Uterus (tissue), 4 donors: ENCODE measurements at places on chromosomes 3 and 15. TPM values are rescaled to one million over a fixed set of nuclear protein-coding genes. Genes with fewer than 3 reads are reported as not detected.

DNA sequence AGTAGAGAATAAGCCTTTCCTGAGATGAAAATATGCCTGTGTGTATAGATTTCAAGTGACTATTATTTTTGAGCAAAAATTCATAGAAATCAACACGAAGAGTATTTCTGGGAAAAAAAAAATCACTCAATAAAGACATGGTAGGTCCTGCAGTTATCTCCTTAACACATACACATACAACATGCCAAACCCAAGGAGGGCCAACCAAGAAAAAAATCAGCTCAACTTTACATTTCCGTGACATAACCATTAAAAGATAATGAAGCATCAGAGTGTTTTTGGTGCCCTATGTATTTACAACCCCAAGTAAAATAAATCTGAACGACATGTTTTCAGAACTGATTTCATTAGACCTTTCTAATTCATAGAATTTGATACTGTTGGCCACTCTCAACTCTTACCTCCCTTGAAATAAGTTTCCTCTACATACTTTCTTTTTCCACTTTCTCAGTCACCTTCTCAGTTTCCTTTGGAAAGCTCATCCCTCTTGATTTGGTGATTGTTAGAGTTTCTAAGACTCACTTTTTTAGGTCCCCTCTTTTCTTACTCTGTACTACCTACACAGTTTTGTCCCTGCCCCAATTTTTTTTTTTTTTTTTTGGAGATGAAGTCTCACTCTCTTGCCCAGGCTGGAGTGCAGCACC, 162.3 kb downstream of the TBL1XR1 start:
- no peak for DNase-seq

DNA sequence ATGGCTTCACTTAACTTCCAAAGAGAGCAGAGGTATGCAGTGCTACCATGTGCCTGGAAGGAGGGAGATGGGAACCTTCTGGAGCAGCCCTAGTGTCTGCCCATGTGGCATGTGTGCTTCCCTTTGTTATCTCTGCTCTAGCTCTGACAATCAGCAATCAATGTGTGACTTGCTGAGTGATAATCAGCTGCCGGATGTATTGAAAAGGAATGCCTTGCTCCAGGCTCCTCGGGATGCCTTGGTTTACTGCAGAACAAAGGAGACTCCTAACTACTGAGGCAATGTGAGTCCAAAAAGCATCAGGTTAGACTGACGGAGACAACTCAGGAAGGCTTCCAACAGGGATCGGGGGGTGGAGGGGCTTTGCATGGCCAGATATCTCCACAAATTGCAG, 36.0 kb upstream of the CORO2B start:
- DNase-seq, result no peak

GRCh38 chr3:100319951-100320350, 14.6 kb upstream of the NIT2 start:
- DNase-seq, result no peak

DNA sequence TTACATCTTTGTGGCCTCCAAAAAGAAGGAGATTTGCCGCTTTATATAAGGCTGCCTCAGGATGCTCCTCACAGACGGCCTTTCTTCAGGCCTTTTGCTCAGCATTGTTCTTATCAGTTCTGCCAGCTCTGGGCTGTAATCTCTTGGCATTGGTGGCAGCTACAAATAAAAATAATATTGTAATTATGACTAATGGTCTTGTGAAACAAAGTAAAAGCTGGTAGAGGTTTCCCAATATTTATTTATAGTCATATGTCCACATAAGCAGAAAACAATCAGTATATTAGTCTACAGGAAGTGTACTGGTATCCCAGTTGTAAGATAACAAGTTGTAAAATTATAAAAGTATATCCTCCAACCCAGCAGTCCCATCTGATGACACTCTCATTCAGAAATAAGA, 7.3 kb downstream of the NEK4 start:
- DNase-seq, result no peak

DNA sequence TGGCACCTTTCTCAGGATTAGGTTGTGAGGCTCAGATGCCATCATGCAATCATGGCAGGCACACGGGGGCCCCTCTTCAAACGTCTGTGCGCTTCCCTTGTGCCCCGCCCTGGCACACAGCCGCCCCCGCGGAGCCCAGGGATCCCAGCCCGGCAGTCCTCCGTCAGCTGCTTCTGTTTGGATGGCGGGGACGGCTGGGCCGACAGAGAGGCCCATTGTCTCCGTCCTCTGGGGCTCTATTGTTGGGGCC, 849 bp upstream of the HDAC11 start:
- peak; percentile 51 for DNase-seq

- no peak for DNase-seq
These were observed 348.6 kb upstream of the GRM7 start for GRCh38 chr3:6512172-6512800.

DNA sequence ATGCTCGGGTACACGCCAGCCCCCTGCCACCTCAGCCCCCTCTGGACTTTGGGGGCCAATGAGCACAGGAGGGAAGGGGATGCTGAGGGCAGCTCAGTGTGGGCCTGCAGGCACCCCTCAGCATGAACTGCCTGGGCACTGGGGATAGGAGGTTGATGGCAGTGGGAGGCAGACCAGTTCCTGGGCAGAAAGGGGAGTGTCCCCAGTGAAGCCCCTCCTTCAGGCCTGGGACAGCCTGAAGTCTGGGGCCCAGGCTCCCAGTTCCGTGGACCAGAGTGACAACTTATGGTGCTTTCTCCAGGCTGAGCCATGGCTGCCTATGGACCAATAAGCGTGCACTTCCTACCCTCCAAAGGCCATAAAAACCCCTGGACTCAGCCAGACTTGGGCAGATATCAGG, 63.3 kb upstream of the IMPG2 start:
- DNase-seq, result no peak

- no peak for DNase-seq
These were observed 339.5 kb upstream of the DNAJC19 start for GRCh38 chr3:181329024-181329423.

DNA sequence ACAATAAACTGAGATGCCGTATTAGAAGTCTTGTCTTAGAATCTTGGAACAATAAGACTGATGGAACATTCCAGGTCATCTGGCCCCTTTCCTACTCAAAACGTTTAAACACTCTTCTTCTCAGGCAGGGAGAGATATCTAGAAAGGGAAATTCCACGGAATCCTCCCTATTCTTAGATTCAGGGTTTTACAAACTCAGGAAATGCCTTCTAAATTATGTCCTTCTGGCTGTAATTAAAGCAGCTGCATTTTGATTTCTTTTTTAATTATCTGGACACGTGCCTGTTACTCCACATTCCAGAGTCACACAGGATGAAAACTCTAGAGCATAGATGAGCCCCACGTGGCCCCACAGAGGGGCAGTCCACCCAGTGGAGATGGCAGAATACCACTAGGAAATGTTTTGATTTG, 41.5 kb upstream of the MTMR10 start:
- no peak for DNase-seq

DNA sequence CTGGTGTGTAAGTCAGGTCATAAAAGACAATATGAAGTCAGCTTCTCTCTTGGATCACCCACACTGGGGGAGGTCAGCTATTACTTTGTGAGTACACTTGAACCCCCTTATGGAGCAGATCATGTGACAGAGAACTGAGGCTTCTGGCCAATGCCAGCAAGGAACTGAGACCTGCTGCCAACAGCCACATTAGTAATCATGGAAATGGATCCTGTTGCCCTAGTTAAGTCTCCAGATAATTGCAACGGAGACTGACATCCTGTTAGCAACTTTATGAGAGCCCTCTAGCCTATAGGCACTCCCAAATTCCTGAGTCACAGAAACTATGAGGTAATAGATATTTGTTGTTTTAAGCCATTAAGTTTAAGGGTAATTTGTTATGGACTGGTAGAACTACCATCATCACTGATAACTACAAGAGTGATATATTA, 110.4 kb upstream of the GMNC start:
- DNase-seq, result no peak

DNA sequence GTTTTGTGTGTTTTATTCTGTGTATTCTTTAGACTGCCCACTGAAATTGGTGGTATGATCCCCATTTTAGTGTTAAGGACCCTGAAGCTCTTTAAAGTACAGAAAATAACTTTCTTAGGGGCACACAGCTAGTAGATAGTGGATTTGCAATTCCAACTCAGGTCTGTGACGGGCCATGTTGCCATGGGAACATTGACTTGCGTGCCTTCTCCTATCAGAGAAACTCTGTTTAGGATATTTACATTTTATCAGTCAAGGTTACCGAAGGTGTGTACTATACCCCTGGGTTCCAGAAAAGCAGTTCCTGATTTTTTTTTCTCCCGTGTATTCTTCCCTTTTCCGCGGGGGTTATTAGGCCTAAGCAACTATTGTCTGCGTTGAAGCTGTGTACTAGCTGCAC, 19.4 kb downstream of the MYZAP start:
- no peak for DNase-seq

DNA sequence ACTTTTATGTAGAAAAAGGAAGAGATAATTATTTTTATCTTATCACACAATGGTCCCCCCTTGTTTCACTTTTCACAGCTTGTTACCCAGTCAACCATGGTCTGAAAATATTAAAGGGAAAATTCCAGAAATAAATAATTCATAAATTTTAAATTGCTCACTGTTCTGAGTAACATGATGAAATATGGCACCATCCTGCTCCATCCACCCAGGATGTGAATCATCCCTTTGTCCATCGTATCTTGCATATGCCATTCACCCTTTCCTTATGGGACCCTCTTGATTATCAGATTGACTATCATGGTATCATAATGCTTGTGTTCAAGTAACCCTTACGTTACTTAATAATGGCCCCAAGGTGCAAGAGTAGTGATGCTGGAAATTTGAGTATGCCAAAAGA, 43.7 kb downstream of the ANKRD28 start:
- no peak for DNase-seq

DNA sequence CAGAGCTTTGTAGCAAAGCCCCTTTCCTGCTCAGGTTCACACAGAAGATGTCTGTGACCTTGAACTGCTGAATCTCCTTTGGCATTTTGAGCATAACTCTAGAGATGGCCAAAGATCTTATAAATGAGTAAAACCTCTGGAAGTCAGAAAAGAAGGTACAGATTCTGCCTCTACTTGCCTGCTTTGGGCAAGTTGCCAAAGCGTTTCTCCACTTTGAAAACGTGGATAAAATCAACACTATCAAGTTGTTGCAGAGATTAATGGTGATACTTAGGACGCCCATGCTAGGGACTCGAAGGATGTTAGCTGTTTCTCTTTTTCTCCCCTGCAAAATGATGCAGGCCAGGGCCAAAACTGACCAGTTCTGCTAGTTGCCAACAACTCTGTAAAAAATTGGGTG, 68.0 kb upstream of the CMTM7 start:
- no peak for DNase-seq

BFSP2 gene
- not detected for total RNA-seq

PTH1R gene
- total RNA-seq, result 13.2 TPM

PPP1R14D gene
- not detected for total RNA-seq

ADIPOQ gene
- total RNA-seq, result not detected

ANKRD63 gene
- total RNA-seq, result not detected
